Stimulated activated CD8-positive, alpha-beta memory T cell treated with anti-CD3 and anti-CD28 coated beads, Interleukin-4, amount 100 ng/mL, for 1 hour (primary cell): ENCODE measurements at places on chromosomes 4 and X.

DNA sequence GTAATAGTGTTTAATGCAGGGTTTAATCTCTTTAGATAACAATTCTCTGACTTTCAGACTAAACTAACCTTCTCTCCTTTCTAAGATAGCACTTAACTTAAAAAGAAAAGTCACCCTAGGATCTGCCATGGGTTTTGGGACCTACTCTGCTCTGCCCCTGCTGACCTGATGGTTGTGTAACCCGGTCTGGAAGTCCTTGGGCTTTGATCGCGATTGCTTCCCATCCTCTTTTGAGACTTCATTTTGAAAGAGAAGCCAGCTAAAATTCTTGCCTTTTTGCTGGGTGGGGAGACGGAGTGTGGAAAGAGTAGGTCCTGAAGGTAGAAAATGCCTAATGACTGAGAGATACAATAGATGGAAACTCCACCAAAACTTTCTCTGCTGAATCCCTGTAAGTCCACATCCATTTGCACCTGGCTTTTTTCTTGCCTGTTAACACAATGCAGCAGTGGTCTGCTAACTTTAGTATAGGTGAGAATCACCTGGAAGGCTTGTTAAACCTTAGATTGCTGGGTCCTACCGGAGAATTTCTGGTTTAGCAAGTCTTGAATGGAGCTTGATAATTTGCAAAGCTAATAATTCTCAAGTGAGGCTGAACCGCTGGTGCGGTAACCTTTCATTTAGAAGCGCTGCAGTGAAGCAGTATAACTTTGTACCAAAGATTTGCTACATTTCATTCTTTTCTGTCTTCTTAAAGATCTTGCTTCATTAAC is 45.6 kb upstream of the CCSER1 start:
- no peak for DNase-seq

- DNase-seq, result peak; percentile 25
Measured at GRCh38 chrX:65985922-65986588, 53.8 kb downstream of the VSIG4 start.

DNA sequence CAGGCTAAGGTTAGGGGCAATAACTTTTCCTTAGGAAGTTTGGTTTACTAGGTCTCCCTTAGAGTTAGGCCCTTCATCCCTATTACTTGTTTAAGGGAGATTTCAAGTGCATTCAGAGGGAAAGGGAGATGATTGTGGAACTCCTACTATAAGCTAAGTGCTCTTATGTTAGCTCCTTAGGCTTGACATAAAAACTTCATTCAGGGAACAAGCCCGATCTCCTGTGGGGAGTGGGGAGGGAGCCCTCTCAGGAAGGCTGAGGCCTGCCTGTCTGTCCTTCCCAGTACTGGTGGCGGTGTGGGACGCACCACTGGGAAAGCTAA is 8.0 kb downstream of the KLF3 start:
- no peak for DNase-seq

DNA sequence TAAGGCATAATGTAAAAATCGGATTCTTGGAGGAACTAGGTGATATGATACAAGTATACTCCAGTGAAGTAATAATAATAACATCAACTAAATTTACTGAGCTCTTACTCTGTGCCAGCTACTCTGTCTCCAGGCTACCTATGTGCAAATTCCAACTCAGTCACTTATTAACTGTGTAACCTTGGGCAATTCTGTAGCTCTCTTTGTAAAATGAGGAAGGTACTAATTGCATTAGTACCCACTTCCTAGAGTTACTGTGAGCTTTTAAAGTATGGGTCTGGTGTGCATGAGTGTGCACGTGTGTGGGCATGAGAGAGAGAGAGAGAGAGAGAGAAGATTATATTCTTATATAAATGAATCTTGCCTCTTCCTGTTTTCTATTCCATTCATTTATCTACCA is 169.9 kb downstream of the KCNIP4 start:
- no peak for DNase-seq

GRCh38 chrX:20527558-20528011 is 260.9 kb upstream of the RPS6KA3 start:
- DNase-seq, result no peak

DNA sequence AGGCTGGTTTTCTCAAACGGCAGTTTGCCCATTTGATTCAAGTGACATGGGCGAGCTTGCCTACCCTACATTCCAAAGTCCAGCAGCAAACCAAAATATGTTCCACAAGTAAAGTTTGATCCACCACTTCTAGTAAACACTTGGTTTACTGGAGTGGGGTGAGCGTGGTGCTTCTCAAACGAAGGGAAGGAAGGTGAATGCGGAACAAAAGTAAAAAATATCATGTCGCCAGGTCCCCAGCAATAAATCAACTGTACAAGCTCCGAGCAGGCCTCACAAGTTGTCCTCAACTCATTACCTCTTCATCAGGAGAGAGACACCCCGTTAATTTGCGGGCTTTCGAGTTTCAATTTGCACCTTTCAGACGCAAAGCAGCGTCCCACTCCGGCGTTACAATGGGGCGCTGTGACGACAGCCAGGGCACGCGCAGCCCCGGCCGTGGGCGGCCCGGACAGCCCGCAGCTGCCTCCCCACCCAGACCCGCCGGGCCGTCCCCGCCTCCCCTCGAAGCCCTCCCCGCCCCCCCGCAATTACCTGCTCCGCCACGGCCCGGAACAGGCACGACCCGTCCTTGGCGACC is 1.0 kb downstream of the OTUD4 start:
- peak; percentile 44 for DNase-seq

- no peak for DNase-seq
Measured at GRCh38 chr4:16597443-16597842, 301.0 kb downstream of the LDB2 start.

GRCh38 chr4:129144755-129145206 is 48.8 kb downstream of the C4orf33 start:
- DNase-seq, result no peak

DNA sequence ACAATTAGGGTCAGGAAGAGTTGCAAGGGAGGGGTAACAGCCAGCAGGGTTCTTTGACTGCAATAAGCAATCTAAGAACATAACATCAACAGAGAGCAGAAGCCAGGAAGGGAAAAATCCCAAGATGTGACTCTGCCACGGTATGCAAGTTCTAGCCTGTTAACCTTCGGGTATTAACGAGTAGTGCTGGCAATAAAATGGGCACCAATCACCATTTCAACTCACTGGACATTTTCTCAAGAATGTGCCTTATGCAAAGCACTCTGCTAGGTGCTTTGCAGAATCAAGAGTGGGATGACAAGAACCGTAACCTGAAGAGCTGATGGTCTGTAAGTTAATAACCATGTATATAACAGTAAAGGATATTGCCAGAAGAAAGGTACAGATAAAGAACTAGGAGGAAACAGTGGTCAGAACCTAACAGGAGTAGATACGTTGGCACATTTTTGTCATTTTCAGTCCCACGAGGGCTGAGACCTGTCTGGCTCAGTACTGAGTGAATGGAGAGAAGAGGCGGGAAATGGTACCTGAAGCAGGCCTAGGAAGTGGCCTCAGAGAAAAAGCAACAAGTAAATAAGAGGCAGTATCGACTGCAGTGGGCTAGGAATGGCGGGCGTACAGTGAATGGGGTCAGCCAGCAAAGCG is 2.7 kb downstream of the ELOVL6 start:
- DNase-seq, result no peak

DNA sequence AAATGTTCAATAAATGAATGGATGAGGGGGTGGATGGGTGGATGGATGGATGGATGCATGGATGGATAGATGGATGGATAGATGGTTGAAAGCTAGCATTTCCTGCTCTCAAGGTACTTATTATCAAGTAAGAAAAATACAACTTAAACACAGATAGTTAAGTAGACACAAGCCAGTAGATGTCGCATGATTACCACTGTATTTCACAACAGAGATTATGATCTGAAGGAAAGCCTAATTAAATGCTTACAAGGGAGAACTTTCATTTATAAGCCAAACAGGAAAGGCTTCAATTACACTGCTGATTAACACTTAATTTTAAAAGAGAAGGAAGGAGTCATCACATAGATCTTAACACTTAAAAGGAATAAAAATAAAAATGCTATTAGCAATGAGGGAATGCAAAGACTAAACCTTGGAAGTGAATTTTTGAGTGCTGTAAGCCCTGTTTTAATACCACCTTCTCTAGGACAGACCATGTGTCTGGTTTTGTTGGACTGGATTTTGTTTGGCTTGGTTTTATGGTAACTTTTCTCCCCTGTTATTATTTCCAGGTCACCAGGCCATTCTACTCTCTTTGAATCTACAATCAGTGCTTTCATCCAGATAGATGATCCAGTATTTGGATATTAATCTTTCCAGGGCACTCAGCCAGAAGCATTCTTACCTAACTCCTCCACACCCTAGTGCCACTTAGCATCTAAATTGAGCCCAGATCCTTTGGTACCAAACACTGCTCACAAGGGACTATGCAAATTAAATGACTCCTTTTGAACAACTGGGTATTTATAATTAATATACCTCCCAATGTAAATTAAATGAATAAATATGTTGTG is 75.5 kb upstream of the SLC39A8 start:
- DNase-seq, result no peak

- no peak for DNase-seq
Measured at GRCh38 chr4:87908336-87908735, 67.2 kb upstream of the SPP1 start.

GRCh38 chr4:1910643-1911042 is 39.5 kb downstream of the NSD2 start:
- no peak for DNase-seq

- no peak for DNase-seq
Measured at GRCh38 chr4:8910100-8910821, 38.6 kb upstream of the HMX1 start.

DNA sequence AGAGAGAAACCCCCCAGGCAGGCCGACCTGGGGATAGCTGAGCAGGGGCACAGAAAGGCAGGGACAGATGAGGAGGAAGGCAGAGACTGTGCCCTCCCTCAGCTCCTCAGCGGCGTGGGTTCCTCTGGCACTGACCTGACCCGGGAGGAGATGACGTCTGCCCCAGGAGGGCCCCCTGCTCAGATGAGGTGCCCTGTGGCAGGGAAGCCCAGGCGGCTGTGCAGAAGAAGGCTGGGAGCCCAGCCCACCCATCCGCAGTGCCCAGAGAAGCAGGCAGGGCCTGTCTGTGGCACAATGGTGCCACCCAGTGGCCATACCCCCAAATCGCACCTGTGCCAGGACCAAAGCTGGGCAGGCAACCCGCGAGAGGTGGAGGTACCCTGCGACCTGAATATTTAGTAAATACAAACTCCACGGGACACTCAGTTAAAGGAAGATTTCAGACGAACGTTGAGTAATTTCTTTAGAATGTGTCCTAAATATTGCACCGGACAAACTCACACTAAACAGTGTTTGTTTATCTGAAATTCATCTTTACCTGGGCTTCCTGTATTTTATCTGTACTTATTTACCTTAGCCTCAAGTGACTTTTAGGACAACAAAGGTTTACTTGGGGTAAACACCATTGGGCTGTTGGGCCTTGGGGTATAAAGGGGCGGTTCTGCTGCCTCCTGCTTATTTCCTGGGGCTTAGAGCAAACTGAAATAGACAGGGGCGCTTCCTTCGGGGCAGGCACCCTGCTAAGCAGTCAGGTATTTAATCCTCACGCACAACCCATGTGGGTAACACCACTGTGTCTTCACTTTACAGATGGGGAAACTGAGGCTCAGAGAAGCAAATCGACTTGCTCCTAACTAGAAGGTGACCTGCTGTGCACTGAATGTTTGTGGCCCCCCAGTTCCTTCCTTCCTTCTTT is 46.5 kb upstream of the HMX1 start:
- no peak for DNase-seq

- no peak for DNase-seq
Measured at GRCh38 chrX:143466130-143466529, 51.1 kb downstream of the SPANXN3 start.

GRCh38 chrX:4550018-4550417 is 836.6 kb upstream of the PRKX start:
- no peak for DNase-seq

- no peak for DNase-seq
Measured at GRCh38 chr4:40719008-40719623, 30.6 kb upstream of the NSUN7 start.

- DNase-seq, result no peak
Measured at GRCh38 chrX:144327495-144327894, 443.6 kb downstream of the UBE2NL start.

DNA sequence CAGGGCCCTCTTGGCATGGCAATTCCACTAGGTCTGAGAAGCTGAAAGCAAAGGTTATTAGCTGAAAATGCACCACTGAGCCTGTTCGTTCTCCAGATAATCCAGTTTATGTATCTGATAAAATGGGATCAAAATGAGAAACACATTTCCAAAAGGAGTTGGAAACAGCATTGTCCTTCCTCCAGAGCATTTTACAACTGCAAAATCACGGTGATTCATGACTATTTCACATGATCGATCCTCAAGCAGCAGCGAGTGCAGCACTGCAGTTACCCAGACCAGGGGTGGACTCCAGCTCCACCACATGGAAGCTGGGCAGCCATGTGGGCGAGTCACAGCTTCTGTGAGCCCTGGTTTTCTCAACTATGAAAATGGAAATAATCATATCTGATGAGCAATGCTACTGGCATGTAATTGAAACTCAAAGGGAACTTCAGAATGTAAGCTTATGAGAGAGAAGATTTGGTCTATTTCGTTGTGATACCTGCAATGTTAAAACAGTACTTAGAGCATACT is 78.7 kb upstream of the MSX1 start:
- DNase-seq, result no peak

DNA sequence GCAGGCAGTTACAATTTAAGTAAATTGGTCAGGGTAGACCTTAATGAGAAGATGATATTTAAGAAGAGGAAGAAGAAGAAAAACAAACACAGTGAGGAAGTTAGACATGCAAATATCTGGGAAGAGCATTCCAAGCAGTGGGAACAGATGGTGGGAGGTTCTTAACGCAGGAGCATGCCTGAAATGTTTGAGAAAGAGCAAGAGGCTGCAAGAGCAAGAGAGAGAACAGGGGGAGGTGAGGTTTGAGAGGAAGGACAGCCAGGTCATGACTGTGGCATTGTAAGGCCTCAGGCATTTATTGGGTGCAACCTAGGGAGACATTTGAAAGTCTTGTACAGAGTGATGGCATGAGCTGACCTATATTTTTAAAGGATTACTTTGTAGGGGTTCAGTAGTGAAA is 136.0 kb downstream of the UGT8 start:
- DNase-seq, result no peak
